Activated CD8-positive, alpha-beta memory T cell treated with anti-CD3 and anti-CD28 coated beads for 4 hours (primary cell): ENCODE measurements at places on chromosomes 4 and X.

DNA sequence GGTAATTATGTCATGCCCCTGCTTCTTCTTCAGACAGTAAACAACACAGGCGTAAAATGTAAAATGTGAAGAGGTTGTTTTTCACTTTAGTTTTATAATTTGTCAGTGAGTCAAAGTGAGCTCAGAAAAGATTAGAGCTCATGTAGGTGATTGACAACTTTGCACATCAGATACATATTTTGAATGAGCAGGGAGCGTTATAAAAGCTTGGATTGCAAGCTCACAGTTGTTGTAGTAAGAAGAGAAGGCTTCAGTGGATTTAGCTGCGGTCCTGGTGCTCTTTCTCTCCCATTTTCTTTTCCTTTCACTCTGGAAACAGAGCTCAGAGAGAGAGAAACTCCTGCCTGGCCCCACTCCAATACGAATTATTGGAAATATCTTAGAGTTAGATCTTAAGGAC lies 26.4 kb downstream of the MTMR1 start:
- DNase-seq = no peak

GRCh38 chrX:122188751-122189150 lies 995.3 kb upstream of the GRIA3 start:
- DNase-seq = no peak

DNA sequence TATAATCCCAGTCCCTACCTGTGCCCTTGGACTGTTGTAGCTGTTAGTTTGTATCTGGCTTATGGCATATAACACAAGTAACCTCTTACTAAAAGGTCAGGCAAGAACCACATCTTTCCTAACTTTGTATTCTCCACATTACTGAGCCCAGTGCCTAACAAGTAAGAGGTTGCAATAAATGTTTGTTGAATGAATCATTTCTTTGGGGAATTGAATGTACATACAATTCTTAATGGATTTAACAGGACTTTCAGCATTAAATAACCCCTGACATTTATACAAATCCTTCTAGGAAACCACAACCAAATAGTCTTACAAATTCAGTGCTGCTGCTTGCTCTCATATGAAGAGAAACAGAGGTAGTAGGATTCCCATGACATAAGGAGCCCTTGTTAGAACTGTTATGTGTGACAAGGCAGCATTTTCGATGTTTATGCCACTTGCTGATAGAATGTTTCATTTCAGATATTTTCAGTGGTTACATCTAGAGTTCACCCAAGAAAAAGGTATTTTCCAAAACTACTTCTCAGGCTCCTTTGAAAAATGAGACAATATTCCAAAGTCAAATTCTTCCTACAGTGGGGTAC lies 62.0 kb downstream of the MBNL3 start:
- DNase-seq = no peak

DNA sequence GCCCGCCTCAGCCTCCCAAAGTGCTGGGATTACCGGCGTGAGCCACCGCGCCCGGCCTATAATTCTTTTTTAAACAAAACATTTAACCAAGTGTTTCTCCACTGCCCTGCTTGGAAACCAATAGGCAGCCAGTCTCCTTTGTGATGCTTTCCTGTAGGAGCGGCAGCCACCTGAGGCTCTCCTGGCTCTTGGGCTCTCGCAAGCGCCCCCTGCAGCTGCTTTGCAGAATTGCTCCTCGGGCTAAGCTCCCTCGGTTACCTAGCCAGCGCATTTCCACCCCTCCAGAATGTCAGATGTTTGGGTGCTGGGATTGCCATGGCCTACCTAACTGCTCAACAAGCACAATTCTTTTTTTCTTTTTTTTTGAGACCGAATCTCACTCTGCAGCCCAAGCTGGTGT lies 7.7 kb downstream of the S100P start:
- DNase-seq = no peak
